Osteoblast (primary cell): ENCODE measurements at places on chromosomes 5 and 9. TPM values are rescaled to one million over a fixed set of nuclear protein-coding genes. Genes with fewer than 3 reads are reported as not detected.

DNA sequence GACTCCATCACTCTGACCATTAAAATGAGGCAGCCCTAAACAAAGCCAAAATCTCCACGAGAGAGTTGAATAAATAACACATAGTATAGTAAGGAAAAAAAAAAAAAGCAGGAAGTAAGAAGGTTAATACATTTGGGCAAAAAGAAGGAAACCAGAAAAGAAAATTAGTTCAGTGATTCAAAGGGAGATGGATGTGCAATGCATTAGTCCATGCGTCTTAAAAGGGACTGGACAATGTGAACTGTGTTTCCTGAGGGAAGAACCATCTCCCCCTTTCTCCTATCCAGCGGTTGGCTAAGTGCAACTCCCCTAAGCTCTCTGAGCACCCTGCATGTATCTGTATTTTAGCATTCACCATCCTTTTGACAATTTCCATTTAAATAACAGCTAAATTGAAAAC, 1.4 kb downstream of the ANKRA2 start:
- H3K27me3 ChIP-seq = no peaks in the 10 kb centered on the region
- peaks cover 21% of the 10 kb centered on the region for H3K4me1 ChIP-seq
- no peak for DNase-seq

GRCh38 chr5:180868960-180869359, 7.9 kb upstream of the ZFP62 start:
- no peak overlapping the region for H3K27ac ChIP-seq
- no peak overlapping the region for H3K4me3 ChIP-seq

DNA sequence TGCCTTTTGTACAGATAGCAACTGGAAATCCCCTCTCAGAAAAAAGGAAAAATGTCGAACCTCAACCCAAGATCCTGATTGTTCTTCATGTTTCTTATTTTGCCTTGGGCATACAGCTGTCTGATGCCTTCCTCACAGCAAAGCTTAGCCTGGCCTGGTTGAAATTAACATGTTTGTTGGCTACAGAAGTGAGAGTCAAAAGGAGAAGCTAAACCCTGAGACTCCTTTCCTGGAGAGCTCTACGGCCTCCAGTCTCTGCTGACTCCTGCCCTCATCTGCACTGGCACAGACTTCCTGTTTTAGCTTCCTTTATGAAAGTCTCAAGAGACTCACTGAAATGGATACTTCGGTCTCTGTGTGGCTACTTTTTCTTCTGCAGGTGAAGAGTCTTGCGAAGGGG, 186.7 kb downstream of the PARP8 start:
- H3K4me1 ChIP-seq = no peaks in the 10 kb centered on the region
- H3K27me3 ChIP-seq = no peaks in the 10 kb centered on the region
- DNase-seq = no peak
- H3K4me3 ChIP-seq = no peak overlapping the region

The PRRX2 gene
- total RNA-seq = 27.5 and 34.8 TPM in 2 replicates

The ERP44 gene
- total RNA-seq = 13.8 and 14.4 TPM in 2 replicates

The KCNIP1 gene
- total RNA-seq = not detected in 2 replicates

- DNase-seq = no peak
- no peak overlapping the region for H3K4me3 ChIP-seq
- H3K27me3 ChIP-seq = no peaks in the 10 kb centered on the region
- no peak overlapping the region for H3K27ac ChIP-seq
- peaks cover 12% of the 10 kb centered on the region for H3K36me3 ChIP-seq
These were observed 5.5 kb downstream of the NR2F1 start for GRCh38 chr5:93588352-93589151.

DNA sequence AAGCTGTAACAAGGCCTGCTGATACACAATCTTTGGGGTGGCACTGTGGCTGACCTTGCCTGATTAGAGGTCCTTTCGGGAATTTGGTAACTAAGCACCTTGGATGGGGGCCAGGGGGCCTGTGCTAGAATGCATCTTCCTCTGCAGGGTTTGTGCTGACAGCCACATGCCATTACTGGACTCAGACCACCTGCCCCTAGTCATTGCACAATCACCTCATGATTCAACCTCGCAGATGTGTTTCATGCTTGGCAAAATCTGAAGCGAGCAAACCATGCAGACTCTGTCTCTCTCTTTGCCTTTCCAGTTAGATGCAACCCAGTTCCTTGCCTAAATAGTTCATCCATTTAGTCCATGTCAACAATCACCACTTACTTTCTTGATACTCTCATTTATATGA, 96.5 kb upstream of the ERCC6L2 start:
- no peak overlapping the region for H3K4me3 ChIP-seq
- no peak overlapping the region for H3K27ac ChIP-seq
- H3K27me3 ChIP-seq = peaks cover 31% of the 10 kb centered on the region
- peak; percentile 55 for DNase-seq

DNA sequence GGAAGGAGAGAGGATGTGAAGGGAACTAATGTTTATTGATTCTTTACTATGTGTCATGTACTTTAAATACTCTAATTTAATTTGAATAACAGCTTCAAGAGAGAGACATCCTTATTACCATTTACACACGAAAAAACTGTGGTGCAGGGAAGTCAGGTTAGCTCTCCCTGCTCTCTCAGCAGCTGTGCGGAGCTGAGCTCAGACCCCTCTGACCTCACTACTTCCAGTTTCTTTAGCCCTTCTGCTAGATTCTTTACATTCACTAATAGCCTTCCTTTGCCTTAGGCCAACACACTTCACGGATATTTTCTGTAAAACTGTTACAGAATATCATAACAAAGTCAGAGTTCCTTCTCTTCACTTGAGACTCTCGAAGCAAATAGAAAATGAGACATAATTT, 131.3 kb upstream of the ARRDC3 start:
- no peaks in the 10 kb centered on the region for H3K36me3 ChIP-seq
- H3K4me1 ChIP-seq = no peaks in the 10 kb centered on the region
- DNase-seq = no peak
- no peak overlapping the region for H3K4me3 ChIP-seq
- no peak overlapping the region for H3K27ac ChIP-seq

The MELK gene
- total RNA-seq = 8.3 and 9.4 TPM in 2 replicates
